ENCODE measurements at places on chromosomes 5 and 9. TPM values are rescaled to one million over a fixed set of nuclear protein-coding genes. Genes with fewer than 3 reads are reported as not detected.

The INSL4 gene
- total RNA-seq: not detected

The GMCL2 gene
- total RNA-seq: not detected

The NR2F1 gene
- not detected for total RNA-seq

The TMEM215 gene
- total RNA-seq: not detected

The SPARC gene
- total RNA-seq: 0.76 TPM

The TMEM252 gene
- total RNA-seq: not detected

The MUSK gene
- not detected for total RNA-seq

The HSPA5 gene
- total RNA-seq: 238 TPM

The F2RL2 gene
- total RNA-seq: not detected

The PFN3 gene
- total RNA-seq: not detected

The GLRA1 gene
- not detected for total RNA-seq

The CTNND2 gene
- total RNA-seq: not detected

The GRM6 gene
- not detected for total RNA-seq

The GNAQ gene
- 18.2 TPM for total RNA-seq
